ENCODE measurements at places on chromosomes 5 and 9. TPM values are rescaled to one million over a fixed set of nuclear protein-coding genes. Genes with fewer than 3 reads are reported as not detected.

Gene SCGB3A2
- polyA plus RNA-seq, result not detected

Gene SLC34A3
- 0.05 TPM for polyA plus RNA-seq

Gene DHX29
- 17.1 TPM for polyA plus RNA-seq

Gene AOPEP
- 136 TPM for polyA plus RNA-seq

Gene AGXT2
- polyA plus RNA-seq, result 0.05 TPM

Gene SPINK6
- not detected for polyA plus RNA-seq

Gene CLPTM1L
- polyA plus RNA-seq, result 85.3 TPM

Gene SCAMP1
- polyA plus RNA-seq, result 23.9 TPM

Gene BARHL1
- polyA plus RNA-seq, result not detected

Gene IL4
- not detected for polyA plus RNA-seq

Gene IDNK
- 6.0 TPM for polyA plus RNA-seq

Gene TMED9
- polyA plus RNA-seq, result 136 TPM

Gene COL27A1
- polyA plus RNA-seq, result 8.1 TPM

Gene CXCL14
- 107 TPM for polyA plus RNA-seq

Gene SCGB3A1
- 0.32 TPM for polyA plus RNA-seq

Gene GRM6
- not detected for polyA plus RNA-seq

Gene ADRA1B
- polyA plus RNA-seq, result 0.29 TPM

Gene SGCD
- 15.9 TPM for polyA plus RNA-seq

Gene GABRA1
- 0.08 TPM for polyA plus RNA-seq

Gene INSL4
- not detected for polyA plus RNA-seq

Gene GCNT4
- polyA plus RNA-seq, result 3.2 TPM

Gene GHR
- 10.1 TPM for polyA plus RNA-seq

Gene TXNDC8
- polyA plus RNA-seq, result not detected

Gene PCA3
- 6.1 TPM for polyA plus RNA-seq

Gene HTR4
- 0.06 TPM for polyA plus RNA-seq

Gene ADGRD2
- not detected for polyA plus RNA-seq

Gene DNAJC18
- 8.6 TPM for polyA plus RNA-seq

Gene GABRA6
- not detected for polyA plus RNA-seq

Gene PCDHA1
- polyA plus RNA-seq, result 0.03 TPM

Gene IL17B
- polyA plus RNA-seq, result 3.7 TPM

Gene SPARC
- polyA plus RNA-seq, result 1,774 TPM

Gene ADAMTS6
- polyA plus RNA-seq, result 2.6 TPM

Gene CIZ1
- polyA plus RNA-seq, result 95.8 TPM

Gene MYMK
- not detected for polyA plus RNA-seq

Measured in urinary bladder (tissue), 4 donors.